ENCODE measurements at places on chromosomes 11 and 22.

- DNase-seq: no peak
Measured at GRCh38 chr22:44668190-44668885, 33.7 kb upstream of the PRR5 start.

DNA sequence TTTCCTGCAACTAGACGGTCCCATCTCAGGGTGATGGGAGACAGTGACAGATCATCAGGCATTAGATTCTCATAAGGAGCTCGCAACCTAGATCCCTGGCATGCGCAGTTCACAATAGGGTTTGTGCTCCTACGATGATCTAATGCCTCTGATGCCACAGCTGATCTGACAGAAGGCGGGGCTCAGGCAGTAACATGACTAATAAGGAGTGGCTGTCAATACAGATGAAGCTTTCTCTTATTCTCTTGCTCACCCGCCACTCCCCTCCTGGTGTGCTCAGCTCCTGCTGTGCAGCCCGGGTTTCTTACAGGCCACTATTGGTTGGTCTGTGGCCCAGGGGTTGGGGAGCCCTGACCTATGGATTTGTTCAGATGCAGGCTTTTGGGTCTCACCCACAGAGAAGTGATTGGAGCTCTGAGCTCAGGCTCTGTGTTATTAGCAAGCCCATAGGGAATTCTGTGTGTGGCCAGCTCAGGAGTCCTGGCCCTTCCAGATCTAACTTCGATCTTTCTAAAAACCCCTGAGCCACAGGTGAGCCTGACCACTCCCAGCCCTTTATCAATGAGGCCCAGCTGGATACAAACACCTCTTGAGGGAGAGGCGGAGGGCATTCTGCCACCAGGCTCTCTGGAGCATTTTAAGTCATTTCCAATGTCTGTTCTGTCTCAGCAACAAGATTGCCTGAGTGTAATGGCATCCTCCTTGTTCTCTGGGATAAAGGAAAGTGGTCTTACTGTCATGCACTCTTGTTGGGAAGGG, 351.8 kb downstream of the BUD13 start:
- no peak for DNase-seq

DNA sequence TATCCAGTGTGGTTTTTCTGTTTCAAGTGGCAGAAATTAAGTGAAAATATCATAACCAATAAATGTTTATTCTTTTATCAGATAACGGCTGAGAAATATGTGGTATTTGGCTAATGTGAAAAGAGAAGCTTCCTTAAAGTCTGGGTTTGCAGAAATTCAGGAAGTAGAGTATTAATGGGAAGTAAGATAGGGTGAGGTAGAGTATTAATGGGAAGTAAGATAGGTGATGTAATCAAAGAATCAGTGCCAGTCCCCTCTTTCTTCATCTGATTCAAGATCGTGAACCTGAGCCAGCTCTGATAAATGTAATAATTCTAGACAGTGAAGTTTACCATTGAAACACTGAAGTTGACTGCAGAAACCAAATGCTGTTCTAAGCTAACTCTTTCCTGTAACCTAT, 30.9 kb downstream of the TRPC6 start:
- no peak for DNase-seq

- DNase-seq: no peak
Measured at GRCh38 chr11:40125054-40125453, 1334.4 kb downstream of the LRRC4C start.

- no peak for DNase-seq
Measured at GRCh38 chr22:23060612-23061400, 9.5 kb upstream of the GNAZ start.

- no peak for DNase-seq
Measured at GRCh38 chr11:1796413-1797011, 32.8 kb upstream of the CTSD start.

DNA sequence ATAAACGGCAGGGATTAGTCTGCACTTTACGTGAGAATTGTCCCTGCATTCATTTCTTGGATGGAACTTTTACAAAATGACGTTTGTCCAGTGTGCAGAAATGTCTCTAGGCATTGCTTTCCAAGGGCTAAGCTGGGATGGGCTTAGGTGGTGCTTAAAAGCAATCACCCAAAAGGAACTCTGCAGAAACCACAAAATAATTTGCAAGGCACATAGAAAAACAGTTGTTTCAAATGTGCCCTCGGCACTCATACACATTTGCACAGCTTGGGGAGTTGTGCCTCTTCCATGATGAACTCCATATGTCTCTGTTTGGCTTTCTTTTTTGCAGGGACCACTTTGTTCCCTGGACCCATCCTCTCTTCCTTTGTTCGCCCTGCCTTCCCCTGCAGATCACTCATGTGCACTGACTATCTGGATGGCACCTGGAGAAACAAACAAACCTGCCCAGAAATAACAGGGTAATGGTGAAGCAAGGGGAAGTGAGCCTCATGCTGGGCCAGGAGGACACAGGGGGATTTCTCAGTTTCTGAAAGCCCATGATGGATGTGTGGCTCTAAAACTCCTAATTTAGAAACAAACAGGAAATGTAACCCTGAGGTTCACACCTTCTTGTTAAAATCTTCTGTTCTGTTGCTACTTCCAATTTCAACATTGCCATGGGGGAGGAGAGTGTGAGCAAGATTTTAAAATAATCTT, 150.2 kb downstream of the SNX19 start:
- no peak for DNase-seq

All from stimulated activated CD8-positive, alpha-beta memory T cell treated with anti-CD3 and anti-CD28 coated beads, Interleukin-7, amount 100 ng/mL, for 48 hours (primary cell).